Gastroesophageal sphincter (tissue), 4 donors: ENCODE measurements at places on chromosomes 7 and 10. TPM values are rescaled to one million over a fixed set of nuclear protein-coding genes. Genes with fewer than 3 reads are reported as not detected.

GRCh38 chr7:83819911-83820310 lies 171.0 kb upstream of the SEMA3E start:
- no peak for ATAC-seq

GRCh38 chr7:51144178-51144577 lies 172.4 kb downstream of the COBL start:
- ATAC-seq = no peak

GRCh38 chr10:64211466-64211865 lies 690.3 kb downstream of the REEP3 start:
- no peak for ATAC-seq

The DUSP5 gene
- 9.8 TPM for total RNA-seq

GRCh38 chr7:46210467-46210866 lies 289.4 kb upstream of the IGFBP3 start:
- no peak for ATAC-seq

The CLEC5A gene
- 0.12 TPM for total RNA-seq

The TMEM26 gene
- not detected for total RNA-seq

GRCh38 chr7:24521917-24522623 lies 51.2 kb upstream of the PALS2 start:
- no peak for ATAC-seq
